AG20443 (cell line): ENCODE measurements at places on chromosomes 11 and 22.

DNA sequence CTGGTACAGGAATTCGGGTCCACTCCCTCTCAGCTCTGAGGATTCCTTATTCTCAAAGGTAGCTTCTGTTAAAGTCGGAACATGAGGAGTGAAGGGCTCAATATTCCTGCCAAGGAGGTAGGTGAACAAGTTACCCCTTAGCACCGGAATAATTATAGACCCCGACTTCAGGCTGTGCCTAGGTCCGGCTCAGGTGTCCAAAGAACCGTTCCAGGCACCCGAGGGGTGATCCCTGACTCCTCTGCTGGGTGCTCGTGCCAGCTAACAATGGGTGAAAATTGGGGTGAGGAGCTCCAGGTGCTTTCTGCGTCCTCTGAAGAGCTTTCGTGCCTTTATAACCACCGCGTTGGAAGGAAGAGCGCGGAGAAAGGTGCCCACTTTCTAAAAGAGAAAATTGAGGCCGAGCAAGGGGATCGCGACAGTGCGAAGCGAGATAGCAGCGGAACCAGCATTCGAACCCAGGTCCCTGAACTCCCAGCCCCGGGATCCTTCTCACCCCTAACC, 393 bp downstream of the CYB561A3 start:
- no peak for DNase-seq

DNA sequence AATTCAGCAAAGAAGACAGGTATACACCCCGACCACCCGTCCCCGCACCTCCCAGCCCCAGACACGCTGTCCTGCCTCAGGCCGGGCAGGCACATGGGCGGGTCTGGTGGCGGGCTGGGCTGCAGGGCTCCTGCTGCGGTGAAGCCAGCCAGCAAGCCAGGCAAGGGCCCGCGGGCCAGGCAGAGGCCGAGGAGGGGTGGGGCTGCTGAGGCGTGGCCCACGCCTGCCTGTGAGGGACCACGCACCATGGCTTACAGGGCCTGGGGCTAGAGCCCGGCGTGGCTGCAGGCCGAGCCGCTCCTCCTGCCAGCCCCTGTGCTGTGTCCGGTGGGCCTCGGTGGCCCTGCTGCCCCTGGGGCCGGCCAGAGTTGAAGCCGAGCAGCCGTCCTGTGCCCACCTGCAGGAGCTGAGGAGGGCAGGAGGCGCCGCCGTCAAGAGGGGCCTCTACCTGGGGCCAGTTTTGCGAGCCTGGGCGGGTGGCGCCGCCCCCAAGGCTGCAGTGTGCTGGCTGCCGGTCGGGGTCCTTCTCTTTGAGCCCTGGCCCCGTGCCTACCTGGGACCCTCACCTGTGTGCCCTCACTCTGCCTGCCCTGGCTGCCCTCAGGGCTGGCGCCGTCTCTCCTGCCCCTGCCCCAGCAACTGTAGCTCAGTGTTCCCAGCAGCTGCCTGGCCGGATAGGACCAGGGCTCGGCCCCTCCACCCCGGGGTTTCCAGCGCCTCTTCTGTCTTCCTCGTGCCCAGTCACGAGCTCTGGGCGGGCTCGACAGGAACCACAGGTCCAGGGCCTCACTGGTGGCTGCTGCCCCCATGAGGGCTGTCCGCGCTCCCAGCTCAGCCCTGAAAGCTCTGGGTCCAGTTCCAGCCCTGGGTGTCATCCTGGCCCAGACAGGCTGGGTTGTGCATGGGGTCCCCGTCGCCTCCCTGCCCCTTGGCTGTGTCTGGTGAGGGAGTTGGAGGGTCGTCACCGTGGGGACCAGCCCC, 38.4 kb downstream of the MOB2 start:
- no peak for DNase-seq

GRCh38 chr11:133951327-133952198, 5.2 kb downstream of the IGSF9B start:
- peak; percentile 80 for DNase-seq

- DNase-seq = no peak
Observed at GRCh38 chr11:32870676-32871075, 21.9 kb upstream of the QSER1 start.

DNA sequence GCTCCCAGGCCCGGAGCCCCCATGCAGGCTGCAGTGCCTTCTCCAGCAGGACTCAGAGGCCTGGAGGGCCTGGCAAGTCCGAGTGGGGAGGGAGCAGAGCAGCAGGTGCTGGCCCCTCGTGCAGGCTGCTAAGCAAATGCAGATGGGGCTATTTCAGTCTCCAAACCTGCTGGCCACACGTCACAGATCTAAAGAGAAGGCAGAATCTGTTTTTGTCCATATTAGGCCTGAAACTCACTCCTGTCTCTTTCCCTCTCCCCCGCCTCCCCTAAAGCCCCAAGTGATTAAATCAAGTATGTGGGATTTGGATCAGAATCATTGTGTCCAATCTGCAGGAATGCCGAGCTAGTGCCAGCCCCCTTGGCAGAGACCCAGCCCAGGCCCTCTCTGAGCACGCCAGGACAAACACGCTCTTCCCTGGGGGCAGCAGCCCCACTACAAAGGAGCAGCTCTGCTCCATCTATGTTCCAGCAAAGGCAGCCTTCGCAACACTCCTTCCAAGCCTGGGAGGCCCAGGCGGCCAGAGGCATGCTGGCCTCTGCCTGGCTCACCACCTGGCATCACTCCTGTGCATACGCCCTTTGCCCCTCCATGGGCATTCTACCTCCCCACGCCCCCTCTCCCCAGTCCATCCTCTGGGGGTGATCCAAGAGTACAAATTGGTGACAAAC, 26.5 kb downstream of the RPL27A start:
- DNase-seq = peak; percentile 82

GRCh38 chr11:78050964-78051831, 12.5 kb upstream of the THRSP start:
- peak; percentile 56 for DNase-seq

GRCh38 chr11:34850334-34850733, 65.8 kb downstream of the APIP start:
- DNase-seq = no peak

DNA sequence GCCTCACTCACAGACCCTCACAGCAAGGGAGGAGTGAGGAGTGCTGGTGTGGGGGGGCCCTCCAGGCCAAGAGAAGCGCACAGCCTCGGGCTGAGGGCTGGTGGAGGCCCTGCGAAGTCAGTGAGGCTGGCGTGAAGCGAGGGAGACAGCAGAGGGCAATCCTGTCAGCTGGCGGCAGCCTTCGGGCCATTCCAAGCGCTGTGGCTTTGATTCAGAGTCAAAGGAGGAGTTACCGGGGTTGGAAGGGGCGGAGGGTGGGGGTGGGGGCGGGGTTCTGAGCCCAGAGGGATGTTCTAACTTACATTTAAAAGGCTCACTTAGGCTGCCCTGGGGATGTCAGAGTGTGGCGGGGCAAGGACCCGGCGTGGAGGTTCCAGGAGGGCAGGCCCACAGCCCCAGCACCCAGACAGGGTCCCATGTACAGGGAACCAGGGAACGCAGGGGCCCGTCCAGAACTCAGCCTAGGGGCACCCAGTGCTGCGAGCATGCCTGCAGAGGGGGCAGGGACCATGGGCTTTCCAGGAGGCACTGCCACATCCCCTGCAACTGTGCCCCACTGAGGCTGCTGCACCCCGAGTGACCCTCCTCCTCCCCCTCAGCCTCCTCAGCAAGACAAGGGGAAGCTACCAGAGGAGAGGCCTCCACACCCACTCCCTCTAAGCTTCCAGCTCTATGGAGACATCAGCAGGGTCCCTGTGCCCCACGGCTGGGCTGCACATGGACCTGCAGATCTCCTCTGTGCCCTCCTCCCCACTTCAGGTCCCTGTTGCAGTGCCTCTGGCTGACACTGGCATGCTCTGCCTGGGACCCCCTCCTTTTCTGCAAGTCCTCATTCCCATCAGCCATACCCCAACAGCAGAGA, 39.7 kb upstream of the TTLL12 start:
- peak; percentile 69 for DNase-seq

GRCh38 chr22:26847816-26848215, 190.4 kb downstream of the MIAT start:
- no peak for DNase-seq

- DNase-seq = peak; percentile 55
Observed at GRCh38 chr22:43118024-43118849, 7.7 kb downstream of the BIK start.

GRCh38 chr11:130548491-130548833, 100.0 kb downstream of the ADAMTS15 start:
- peak; percentile 43 for DNase-seq

GRCh38 chr22:29394931-29395581, 6.7 kb upstream of the AP1B1 start:
- peak; percentile 87 for DNase-seq

DNA sequence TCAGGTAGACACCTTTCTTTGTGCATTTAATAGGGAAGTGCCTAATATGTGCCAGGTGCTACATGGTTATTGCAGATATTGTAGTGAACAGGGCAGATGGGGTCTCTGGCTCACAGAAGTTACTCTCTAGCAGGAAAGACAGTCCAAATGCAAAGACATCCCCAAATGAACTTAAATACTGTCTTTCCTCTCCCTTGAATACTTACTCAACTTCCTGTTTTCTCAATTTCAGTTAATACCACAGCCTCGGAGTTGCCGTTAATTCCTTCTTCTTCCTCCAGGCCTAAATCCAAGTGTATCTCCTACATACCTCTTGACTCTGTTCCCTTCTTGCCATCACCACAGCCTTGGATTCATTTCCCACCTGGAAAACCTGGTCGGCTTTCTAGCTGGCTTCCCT, 134.3 kb upstream of the SESN3 start:
- DNase-seq = no peak

DNA sequence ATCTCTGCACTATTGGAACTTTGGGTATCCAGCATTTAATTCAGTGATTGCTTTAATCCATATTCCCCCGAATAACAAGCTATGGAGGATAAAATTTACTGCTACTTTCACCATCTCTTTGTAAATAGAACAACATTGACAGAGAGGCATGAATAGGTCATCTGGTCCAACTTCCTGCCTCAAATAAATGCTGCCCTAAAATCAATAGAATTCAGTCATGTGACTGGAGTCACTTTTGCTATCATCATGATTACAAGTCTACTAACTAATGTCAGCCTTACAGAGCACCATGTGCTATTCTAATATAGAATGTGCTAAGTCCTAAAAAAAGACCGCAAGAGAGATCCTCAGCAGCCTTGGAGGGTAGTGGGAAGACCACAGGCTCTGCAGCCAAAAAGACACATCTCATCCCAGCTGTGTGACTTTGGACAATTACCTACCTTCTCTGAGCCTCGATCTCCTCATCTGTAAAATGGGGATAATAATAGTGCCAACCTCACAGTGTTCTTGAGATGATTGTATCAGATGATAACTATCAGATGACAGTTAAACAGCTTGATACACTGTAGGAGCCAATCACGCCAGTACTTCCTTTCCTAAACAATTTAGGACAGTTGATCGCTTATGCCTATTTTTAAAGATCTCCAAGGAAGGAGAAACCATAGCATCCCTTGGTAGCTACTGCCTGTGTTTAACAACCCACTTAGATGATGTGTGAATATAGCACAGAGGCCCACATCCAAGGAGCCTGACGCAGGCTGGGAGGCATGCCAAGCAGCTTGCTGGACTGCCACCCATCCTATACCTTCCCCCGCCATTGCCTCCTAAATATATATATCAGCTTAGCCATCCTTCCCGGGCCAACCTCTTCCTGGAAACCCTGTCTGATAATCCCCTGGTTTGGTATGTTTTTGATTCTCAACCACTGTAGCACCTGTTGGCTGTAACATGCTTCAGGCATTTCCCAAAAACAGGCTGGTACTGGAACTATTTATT, 77.3 kb upstream of the PHF21A start:
- DNase-seq = no peak

GRCh38 chr11:69609351-69609750, 31.6 kb upstream of the CCND1 start:
- no peak for DNase-seq

DNA sequence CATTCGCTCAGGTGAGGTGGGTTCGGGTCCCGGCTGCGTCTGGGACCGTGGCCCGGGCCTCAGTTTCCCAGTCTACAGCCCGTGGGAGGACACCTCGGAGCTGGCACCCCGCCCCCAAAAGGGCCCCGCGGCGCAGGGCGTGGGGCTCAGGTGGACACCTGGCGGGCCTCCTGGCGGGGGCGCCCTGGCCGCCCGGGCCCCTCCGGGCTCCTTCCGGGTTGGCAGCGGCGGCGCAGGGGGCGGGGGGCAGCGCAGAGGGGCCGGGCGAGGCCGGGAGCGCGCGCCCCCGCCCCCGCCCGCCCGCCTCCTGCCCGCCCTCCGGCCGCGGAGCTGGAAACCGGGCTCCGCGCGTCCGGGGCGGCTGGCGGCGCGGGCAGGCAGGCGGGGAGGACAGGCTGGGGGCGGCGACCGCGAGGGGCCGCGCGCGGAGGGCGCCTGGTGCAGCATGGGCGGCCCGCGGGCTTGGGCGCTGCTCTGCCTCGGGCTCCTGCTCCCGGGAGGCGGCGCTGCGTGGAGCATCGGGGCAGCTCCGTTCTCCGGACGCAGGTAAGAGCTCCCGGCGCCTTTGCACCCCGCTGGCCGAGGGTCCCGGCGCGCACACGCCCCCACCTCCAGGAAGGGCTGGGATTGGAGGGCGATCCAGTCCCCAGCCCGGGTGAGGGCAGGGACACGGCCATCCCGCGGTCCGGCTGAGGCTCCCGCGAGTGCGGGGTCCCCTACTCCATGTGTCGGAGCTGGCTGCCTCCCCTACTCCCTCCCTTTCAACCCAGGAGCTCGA, at the start of gene EMID1:
EMID1 (plus strand) TSS at position 303 of the 778 bp plus-strand sequence; CDS start at position 446, 143 bp downstream.
- peak; percentile 68 for DNase-seq

DNA sequence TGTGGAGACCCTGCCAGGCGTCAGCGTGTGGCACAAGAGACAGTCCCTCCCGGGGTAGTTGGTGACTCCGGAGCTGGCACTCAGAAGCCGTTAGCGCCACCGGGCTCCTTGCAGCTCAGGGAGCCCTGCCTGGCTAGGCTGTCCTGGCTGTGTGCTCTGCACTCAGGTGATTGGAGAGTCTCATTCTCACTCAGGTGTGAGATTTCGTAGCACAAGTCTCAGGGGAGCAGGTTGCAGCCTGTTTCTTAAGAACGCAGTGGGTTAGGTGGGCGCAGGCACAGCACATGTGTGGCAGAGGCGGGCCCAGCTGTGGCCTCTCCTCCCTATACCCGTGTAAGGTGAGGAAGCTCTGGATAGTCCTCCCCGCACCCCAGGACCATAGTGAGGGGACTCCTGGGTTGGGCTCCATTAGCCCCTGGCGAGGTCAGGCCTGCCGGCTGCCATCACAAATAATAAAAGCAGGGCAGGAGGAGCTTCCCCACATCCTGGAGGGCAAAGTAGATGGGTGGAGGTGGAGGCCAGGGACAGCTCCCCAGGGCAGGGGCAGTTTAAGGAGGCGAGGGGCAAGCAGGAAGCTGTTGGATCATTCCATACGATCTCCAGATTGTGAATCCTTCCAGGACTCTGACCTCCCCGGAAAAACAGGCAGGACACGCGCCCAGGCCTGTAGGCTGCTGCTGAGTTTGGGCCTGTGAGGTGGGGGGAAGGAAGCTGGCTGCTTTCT, 39.4 kb downstream of the SBF1 start:
- no peak for DNase-seq

GRCh38 chr11:118105657-118106305, 19.0 kb upstream of the SMIM35 start:
- DNase-seq = no peak

GRCh38 chr11:78432058-78432515, 14.5 kb upstream of the GAB2 start:
- peak; percentile 11 for DNase-seq

DNA sequence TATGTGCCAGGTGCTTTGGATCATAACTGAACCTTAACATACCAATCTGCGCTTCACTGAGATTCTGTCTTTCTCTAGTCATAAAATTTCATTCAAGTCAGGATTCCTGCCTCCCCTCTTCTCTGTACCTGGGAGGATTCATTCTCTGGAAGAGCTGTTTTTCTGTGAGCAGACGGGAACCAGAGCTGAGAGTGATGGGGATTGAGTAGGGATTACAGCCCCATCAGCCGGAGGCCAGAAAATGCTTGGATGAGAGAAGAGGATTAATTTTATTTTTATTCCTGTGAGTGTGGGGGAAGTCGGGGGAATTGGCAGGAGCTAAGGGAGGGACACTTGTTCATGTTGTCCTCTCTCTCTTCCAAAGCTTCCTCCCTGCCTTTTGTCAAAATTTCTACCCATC, 4.7 kb downstream of the STX3 start:
- DNase-seq = no peak
